ENCODE measurements at places on chromosomes 3 and 15.

- no peak for DNase-seq
These were observed 41.3 kb downstream of the MYH15 start for GRCh38 chr3:108469126-108469525.

GRCh38 chr15:89066280-89066679 is 22.0 kb upstream of the ABHD2 start:
- DNase-seq = no peak

DNA sequence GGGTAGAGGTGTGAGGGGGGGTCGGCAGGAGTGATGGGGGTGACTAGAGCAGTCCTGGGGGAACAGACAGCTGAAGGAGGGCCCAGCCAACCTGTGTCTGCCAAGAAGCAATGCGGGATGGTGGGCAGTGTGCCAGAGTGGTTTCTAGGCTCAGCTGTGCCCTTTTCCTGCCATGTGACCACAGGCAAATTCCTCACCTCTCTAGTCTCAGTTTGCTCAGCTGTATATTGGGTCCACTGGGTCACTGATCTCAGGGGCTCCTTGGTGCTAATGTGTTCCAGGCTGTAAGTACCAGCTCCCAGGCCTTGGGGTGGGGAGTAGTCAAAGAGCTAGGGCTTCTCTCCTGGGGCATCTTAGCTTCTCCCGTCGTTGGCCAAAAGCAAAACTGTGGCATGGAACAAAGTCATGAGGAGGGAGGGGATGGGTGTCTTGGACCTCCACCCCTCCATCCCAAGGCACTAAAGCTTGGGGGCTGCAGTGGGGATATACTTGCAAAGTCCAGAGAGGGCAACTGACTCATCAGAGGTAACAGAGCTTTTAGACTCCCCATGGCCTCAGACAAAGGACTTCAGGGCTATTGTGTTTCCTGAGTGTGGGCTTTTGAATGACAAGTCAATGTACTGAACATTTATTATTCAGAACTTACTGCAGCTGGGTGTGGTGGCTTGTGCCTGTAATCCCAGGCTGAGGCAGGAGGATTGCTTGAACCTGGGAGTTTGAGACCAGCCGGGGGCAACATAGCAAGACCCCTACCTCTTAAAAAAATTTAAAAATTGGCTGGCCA is 20.9 kb downstream of the SMAD6 start:
- no peak for DNase-seq

DNA sequence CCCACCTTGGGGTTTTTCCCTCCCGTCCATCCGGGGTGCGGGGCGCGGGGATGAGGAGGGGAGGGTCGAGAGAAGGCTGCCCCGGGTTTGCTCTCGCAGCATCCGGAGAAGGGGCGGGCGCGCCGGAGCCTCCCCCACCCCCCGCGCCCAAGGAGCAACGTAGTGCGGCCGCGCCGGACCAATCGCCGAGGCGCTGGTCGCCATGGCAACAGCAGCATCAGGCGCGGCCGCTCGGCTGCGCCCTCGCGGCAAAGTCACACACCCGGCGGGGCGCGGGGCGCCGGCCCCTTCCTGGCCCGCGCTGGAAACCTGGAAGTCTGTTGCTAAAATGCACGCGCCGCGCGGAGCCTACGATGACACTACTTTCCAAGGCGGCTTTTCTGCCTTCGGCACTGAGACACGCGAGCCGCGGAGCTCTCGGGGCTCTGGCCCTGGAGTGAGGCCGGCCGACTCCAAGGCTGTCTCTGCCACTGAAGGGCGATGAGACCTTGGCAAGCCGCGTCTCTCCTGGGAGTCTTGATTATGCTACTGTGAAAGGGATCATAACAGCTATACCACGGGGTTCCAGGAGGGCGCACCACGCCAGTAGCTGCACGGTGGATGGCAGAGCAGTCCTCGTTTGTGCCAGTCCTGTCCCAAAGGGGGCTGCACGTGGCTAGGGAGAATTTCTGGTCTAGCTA is at the start of gene IQSEC1:
Gene IQSEC1 (minus strand): TSS at position 104 of the 680 bp plus-strand sequence. CDS start 415 bp downstream, outside the sequence.
- no peak for DNase-seq

DNA sequence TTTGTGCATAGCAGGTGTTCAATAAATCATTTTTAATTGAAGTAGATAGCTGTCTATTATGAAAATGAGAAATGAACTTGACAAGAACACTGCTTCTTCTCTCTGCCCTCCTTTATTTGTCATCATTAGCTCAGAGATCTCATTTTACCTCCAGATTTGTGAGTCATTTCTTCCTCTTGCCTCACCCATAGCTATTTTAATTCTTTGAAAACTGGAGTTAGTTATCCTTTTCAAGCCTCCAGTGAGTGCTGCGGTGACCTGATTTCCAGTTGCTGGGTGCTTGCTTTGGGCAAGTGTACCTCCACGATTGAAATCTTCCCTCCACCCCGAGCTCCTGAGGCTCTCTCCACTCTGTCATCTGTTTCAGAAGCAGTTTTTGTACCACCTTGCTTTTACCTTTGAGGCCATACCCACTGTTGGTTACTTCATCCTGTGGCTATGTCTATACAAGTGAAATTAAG is 114.6 kb downstream of the NFKBIZ start:
- no peak for DNase-seq

DNA sequence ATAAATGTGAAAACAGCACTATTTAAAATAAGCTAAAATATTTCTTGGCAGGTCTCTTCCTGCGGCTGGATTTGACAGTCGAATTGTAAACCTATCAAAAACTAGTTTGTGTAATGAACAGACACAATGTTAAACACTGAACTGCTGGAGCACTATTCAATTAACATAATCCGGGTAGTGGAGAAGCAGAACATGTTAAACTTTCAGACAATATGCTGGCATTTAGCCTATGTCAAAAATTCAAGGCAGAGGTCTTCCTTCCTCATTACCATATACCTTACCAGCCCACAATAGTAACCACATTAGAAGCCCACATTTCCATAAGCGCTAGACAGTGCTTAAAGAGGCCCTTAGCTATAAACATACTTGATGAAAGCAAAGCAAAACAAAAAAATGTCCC is 1042.9 kb downstream of the ROBO1 start:
- DNase-seq = no peak

DNA sequence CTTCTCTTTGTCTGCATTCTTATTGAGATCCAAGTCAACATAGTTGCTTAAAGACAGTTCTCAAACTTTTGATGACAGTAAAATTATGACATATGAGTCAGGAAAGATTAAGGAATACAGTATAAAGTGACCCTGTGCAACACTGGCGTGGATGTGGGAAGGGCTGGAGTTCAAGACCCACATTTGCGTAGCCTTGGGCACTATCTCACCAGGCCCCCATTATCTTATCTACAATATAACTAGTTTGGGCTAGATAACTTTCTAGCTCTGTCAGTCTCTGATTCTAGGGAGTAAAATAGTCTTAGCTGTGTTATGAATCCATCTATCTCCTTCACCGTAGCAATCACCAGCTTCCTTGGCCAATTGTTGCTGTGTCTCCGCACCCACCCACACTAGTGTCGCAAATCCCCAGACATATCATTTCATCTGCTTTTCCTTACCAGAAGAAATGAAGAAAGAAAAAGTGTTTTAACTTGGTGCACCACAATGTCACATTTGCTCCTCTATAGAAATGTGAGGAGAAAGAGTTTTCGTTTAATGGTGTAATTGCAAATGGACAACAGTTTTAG is 14.9 kb upstream of the TM4SF4 start:
- DNase-seq = no peak
